Stimulated activated CD8-positive, alpha-beta memory T cell treated with anti-CD3 and anti-CD28 coated beads, Interleukin-15, amount 100 ng/mL, for 24 hours (primary cell): ENCODE measurements at places on chromosomes 11 and 22.

DNA sequence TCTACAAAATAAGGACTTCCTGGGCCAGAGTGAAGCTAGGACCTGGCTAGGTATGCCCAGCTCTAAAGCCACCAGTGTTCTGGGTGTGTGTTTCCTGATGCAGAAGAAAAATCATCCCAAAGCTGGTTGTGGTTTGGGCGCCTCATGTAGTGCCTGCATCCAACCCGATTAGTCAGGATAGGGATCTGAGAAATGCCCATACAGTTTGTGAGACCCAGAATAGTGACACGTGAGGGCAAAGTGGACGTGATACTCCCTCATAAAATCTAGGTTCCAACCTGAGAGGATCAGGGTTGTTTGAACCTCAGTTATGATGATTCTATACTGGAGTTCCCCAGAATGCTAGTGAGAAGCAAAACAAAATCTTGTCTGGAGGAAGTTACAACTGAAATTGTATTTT lies 238.4 kb downstream of the TBC1D22A start:
- no peak for DNase-seq

- DNase-seq: no peak
These were observed 7.1 kb upstream of the FLI1 start for GRCh38 chr11:128686745-128687177.

DNA sequence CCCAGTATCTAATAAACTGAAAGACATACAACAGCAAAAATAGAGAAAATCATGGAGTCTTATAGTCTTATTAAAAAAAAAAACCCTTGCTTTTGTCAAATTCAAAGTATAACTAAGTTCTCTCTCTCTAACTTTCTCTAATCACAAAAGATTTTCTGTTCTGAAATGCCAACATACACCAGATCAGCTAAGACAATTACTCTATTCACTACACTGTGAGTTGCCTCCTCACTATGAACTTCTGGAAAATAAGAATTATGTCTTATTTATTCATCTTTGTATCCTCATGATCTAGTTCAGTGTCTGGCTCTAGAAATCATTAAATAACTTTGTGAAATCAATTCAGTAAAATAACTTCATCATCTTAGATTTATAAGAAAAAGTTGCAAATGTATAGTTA lies 12.7 kb downstream of the FAM76B start:
- DNase-seq: no peak

DNA sequence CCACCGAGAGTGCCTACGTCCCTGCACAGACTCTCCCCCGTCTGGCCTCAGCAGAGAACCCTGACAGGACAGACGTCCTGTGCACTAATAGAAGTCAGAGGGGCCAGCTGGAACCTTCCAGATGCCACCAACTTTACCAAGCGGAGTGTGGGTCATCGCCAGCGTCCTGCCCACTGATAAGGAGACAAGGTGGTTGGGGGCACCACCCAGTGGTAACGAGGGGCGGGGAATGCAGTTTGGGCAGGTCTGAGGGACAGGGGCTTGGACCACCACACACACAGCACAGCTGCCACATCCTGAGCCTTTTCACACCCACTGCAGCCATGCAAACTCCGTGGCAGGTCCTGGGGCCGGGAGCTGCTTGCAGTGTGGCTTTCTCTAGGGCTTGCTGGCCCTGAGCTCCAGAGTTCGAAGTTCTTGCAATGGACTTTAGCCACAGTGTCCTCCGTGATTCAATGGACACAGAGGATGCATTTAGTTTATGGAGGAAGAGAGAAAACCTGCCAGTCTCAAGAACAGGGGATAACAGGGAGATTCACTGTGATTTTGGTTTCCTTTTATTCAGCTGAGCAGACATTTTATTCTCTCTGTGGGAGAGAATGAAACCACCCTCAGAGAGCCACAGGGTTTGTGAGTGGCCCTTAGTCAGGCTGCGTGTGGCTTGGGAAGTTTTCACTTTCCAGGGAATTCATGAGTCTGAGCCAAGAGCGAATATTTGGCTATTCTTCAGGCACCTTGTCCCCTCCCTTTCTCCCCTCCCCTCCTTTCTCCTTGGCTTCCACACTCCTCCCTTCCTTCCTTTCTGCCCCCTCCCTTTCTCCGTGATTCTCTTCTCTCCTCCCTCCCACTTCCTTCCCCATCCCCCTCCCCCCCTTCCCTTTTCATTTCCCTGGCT lies 13.1 kb downstream of the MRGPRG start:
- DNase-seq: no peak
